NCI-H2171 (cell line): ENCODE measurements at places on chromosomes 16 and 17.

- no peak for DNase-seq
These were observed 21.0 kb downstream of the RBFOX3 start for GRCh38 chr17:79589669-79590522.

- DNase-seq, result no peak
These were observed 71.5 kb upstream of the DNAJA2 start for GRCh38 chr16:47045023-47045422.

- no peak for DNase-seq
These were observed 193.5 kb upstream of the ANKFN1 start for GRCh38 chr17:55959756-55960155.

GRCh38 chr16:86763819-86764218 lies 185.5 kb downstream of the FOXL1 start:
- no peak for DNase-seq

- no peak for DNase-seq
These were observed 94.6 kb upstream of the PSMD7 start for GRCh38 chr16:74202009-74202408.

- DNase-seq, result no peak
These were observed 6.2 kb upstream of the SRCIN1 start for GRCh38 chr17:38611872-38612376.

- DNase-seq, result peak; percentile 35
These were observed 2.6 kb downstream of the KAT2A start for GRCh38 chr17:42118545-42118944.

- DNase-seq, result no peak
These were observed 15.0 kb downstream of the RIPOR1 start for GRCh38 chr16:67543582-67543981.

DNA sequence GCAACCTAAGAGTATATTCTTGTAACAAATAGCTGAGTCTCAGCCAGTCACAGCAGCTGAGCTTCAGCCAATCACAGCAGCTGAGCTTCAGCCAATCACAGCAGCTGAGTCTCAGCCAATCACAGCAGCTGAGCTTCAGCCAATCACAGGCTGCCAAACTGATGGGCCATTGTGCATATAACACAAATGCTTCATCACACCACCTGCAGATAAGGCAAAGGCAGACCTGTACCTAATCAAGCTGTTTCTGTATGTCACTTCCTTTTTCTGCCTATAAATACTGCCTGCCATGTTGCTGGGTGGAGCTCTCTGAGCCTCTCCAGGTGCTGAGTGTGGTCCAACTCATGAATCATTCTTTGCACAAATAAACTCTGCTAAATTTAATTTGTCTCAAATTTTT lies 19.9 kb downstream of the MYH13 start:
- DNase-seq, result no peak
